Stimulated activated CD8-positive, alpha-beta memory T cell treated with anti-CD3 and anti-CD28 coated beads, Interleukin-15, amount 100 ng/mL, for 1 hour (primary cell): ENCODE measurements at places on chromosomes 5 and 9.

DNA sequence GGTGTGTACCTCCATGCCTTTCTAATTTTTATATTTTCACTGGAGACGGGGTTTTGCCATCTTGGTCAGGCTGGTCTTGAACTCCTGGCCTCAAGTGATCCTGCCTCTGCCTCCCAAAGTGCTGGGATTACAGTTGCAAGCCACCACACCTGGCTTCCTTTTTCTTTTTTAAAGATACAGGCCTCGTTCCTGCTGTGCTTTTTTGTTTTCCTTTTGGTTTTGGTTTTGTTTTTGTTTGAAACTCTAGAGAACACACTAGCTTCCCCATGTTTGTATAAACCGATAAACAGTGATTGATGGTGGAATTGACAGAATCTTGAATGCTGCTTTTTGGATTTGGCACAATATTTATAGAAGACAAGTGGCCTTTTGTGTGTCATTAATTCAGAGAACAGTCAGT is 1603.4 kb downstream of the MAT2B start:
- no peak for DNase-seq

- DNase-seq, result no peak
These were observed 196.5 kb upstream of the TBCA start for GRCh38 chr5:77972469-77973252.

GRCh38 chr5:159764283-159765134 is 151.8 kb upstream of the ADRA1B start:
- no peak for DNase-seq

- DNase-seq, result no peak
These were observed 526.7 kb downstream of the PDE4D start for GRCh38 chr5:59366784-59367183.

- DNase-seq, result no peak
These were observed 281.4 kb upstream of the VLDLR start for GRCh38 chr9:2340046-2340760.

GRCh38 chr9:77020413-77021290 is 1.2 kb downstream of the FOXB2 start:
- no peak for DNase-seq

DNA sequence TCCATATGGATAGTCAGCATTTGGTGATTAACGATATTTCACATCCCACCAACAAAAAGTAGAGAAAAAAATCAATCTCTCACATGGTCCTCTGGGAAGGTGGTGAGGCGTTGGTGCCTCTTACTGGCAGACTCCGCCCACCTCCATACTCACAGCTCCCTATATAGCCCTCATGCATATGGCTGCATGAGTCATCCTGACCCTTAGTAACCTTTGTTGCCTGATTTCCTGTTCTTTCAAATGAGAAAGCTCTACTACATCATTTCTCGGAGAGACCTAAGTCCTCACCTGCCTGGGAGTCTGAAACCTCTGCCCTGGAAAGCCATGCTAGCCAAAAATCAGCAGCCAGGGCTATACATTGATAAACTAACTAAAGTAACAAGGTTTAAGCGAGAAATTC is 33.3 kb upstream of the ABCA1 start:
- DNase-seq, result no peak
